ENCODE measurements at places on chromosomes 16 and 17.

- no peak for DNase-seq
These were observed 118.9 kb downstream of the AATF start for GRCh38 chr17:37067555-37068111.

- DNase-seq = peak; percentile 69
These were observed 685 bp downstream of the PAQR4 start for GRCh38 chr16:2969545-2970521.

DNA sequence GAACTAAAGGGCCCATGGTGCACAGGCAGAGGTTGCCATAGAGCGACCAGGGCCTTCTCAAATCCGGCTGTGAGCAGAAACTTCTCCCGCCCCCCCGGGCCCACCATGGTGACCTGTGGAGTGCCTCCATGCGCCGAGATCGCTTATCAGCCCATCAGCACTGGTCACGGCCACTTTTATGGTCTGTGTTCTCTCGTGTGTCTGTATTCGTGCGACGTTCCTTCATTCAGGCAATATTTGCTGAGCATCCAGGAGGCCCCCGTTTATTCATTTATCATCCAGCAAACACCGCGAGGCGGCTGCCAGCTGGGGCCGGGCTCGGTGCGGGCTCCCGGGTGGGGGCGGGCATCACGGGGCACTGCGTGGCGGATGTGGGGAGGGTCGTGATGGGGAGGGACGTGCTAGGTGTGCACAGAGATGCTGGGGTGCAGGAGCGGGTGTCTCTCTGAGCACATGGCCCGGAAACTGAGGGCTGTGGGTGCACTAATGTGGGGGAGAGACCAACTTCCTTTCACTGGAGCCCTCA is 88.0 kb upstream of the CBX4 start:
- DNase-seq = no peak

GRCh38 chr16:57760357-57761160 is 25.0 kb downstream of the KATNB1 start:
- DNase-seq = no peak

DNA sequence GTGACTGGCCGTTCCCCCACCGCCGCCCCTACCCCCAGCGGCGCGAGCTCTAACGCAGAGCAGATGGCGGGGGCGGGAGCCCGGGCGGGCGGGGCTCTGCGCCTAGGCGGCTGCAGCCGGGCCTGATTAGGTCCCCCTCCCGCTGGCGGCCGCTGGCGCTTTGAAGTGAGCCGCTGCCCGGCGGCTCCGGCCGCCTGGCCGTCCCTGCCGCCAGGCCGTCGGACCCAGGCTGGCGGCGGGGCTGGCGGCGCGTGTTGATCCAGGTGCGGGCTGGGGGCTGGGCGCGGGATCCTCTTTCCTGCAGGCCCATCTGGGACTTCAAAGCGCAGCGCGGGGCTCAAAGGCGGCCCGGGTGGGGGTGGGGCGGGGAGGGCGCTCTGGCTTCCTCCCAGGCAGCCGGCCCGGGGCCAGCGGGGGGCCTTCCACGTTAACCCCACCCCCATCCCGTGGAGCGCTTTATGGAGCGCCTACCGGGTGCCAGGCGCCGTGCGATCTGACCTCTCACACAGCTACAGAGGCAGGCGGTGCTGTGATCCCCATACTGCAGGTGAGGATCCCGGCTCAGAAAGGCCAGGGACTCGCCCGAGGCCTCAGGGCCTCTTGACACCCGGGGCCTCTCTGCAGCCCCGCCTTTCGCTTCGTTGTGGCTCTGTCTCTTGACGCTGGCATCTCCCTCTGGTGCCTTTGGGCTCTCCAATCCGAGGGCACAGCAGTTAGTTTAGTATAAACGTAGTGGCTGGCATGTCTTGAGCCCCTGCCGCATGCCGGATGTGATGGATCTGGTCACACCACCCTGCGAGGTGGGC is 80.0 kb upstream of the NKD1 start:
- DNase-seq = peak; percentile 16

- DNase-seq = peak; percentile 60
These were observed 13.7 kb upstream of the LGALS3BP start for GRCh38 chr17:78993241-78993956.

DNA sequence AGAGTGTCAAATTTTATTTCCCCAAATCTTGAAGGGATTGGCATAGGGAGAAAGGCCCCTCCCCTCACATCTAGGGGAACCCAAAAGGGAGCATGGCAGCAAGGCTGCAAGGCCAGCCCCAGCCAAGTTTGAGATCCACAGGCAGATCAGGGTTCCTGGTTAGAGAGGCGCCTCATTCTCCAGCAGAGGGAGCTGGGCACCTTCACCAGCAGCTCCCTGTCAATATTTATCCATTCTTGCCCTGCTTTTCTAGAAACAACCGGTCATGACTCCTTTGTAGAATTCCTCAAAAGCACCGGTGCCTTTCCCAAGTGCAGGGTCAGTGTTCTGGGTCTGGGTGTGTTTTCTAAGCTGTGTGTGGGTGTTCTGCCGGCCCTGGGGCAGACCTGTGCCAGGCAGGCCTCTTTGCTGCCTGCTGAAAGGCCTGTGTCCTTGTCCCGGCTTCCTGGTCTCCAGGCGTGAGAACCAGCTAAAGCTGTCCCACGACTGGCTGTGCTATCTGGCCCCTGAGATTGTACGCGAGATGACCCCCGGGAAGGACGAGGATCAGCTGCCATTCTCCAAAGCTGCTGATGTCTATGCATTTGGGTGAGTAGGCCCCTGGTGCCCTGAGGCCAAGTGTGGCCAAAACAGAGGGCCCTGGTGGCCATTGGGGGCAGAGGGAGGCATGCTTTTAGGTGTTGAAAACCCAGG is 21.2 kb upstream of the LGALS9 start:
- DNase-seq = no peak

DNA sequence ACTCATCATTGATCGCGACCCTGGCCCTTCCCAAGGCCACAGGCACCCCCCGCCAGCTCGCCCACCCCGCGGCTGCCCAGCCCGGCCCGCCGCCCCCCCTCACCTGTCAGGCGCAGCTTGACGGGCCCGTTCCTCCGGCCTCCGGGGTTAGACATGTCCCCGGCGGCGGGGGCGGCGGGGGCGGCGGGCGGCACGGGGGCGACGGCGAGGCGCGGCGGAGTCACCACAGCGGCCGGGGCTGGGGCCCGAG is 456 bp downstream of the SMURF2 start:
- no peak for DNase-seq

GRCh38 chr17:37503148-37503547 is 13.5 kb downstream of the DUSP14 start:
- no peak for DNase-seq

GRCh38 chr17:65085397-65085796 is 28.9 kb upstream of the GNA13 start:
- no peak for DNase-seq

DNA sequence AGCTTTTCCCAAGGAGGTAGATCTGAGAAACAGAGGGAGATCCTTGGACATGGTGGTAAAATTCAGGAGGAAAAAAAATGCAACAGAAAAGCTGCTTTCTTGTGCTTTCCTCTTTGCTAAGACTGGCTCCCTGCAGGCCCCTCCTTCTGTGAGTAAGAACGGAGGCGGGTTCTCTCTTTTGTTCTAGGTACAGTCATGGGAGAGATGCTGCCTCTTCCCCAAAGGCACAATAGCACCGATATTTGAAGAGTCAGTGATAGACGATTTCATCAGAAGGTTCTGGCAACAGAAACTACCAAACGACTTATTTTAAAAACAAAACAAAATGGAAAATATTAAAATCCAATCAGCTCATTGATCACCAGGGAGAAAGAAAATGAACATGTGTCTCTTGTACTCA is 32.6 kb upstream of the KIFC3 start:
- no peak for DNase-seq

- no peak for DNase-seq
These were observed 47.7 kb downstream of the CFDP1 start for GRCh38 chr16:75385507-75386152.
